ENCODE measurements at places on chromosomes 5 and 9.

- peak; percentile 52 for DNase-seq
Measured at GRCh38 chr5:149358294-149358651, 427 bp downstream of the PCYOX1L start.

DNA sequence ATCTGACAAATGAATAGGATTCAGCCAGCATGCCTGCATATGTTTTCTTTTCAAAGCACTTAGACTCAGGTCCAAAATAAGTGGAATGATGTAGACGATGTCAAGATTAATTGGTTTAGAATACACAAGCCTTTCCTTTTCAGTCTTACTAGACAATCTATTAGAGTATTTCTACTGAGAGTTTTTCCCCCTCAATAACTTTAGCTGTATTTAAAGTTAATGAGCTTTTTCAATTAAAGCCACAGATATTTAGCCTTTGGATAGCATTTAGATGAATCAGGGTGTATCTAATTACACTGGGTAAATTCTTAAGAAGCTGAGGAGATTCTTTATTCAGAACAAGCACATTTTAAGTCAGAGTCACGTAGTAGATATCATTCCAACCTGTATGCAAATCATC lies 198.7 kb upstream of the MPDZ start:
- no peak for DNase-seq

GRCh38 chr9:32956606-32957005 lies 44.8 kb downstream of the APTX start:
- no peak for DNase-seq

DNA sequence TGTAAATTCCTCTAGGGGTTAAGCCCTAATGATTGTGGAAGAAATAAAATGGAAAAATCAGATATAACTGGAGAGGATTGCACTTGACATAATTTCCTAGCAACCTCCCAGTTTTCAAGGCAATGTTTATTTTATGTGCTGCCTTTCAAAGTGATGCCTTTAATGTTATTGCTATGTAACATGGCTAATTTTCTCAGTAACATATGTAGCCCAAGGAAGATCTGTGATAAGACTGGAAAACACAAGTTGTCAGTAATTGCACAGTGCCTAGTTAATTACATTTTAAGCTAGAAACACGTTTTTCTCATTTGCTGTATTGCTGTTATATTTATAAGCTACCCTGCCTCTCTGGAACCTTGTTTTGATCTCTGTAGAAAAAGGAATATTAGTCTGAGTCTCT lies 49.2 kb upstream of the KCNN2 start:
- DNase-seq, result no peak

- no peak for DNase-seq
Measured at GRCh38 chr5:169336242-169336641, 35.3 kb upstream of the SLIT3 start.

GRCh38 chr9:74666625-74667316 lies 169.6 kb downstream of the RORB start:
- DNase-seq, result no peak

Data from globus pallidus (tissue), 1 donor.